Activated CD4-positive, alpha-beta T cell treated with anti-CD3 and anti-CD28 coated beads, Interleukin-2, amount 50 U/mL, for 24 hours (primary cell): ENCODE measurements at places on chromosomes 16 and 17.

- no peak for DNase-seq
Measured at GRCh38 chr16:74568961-74569631, 37.8 kb downstream of the GLG1 start.

DNA sequence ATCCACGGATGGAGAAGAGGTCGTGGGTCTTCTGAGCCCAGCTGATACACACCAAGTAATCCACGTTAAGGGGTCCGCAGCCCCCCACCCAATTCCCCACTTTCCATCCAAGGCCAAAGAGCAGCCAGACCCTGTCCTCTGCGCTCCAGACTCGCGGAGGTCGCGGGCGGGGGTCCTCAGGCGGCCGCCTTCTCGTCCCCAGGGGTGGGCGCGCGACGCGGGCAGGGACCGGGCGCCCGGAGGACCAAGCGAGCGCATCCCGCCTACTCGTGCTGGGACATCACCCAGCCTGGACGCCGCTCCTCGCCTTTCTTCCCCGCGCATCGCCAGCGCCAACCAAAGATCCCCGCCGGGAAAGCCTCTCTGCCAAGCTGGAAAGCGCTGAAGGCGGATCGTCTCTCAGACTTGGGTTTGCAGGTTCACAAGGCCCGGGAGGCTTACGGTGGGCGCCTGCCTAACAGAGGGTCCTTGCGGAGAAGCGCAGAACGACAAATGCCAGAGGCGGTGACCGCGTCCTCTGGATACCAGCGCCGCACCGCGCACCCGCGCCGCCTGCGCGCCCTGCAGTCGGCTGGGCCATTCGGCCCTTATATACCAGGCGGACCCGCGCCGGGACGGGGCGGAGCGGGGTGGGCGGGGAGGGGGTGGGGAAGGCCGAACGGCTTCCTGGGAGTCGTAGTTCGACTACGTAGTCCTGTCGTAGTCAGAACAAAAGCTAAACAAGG is 471.6 kb downstream of the SOX9 start:
- DNase-seq = peak; percentile 24

GRCh38 chr17:18025241-18025944 is 13.6 kb downstream of the ATPAF2 start:
- DNase-seq = no peak

GRCh38 chr17:81962499-81963441 is 1.8 kb upstream of the NOTUM start:
- no peak for DNase-seq

- no peak for DNase-seq
Measured at GRCh38 chr17:64653325-64653984, 8.7 kb downstream of the SMURF2 start.

DNA sequence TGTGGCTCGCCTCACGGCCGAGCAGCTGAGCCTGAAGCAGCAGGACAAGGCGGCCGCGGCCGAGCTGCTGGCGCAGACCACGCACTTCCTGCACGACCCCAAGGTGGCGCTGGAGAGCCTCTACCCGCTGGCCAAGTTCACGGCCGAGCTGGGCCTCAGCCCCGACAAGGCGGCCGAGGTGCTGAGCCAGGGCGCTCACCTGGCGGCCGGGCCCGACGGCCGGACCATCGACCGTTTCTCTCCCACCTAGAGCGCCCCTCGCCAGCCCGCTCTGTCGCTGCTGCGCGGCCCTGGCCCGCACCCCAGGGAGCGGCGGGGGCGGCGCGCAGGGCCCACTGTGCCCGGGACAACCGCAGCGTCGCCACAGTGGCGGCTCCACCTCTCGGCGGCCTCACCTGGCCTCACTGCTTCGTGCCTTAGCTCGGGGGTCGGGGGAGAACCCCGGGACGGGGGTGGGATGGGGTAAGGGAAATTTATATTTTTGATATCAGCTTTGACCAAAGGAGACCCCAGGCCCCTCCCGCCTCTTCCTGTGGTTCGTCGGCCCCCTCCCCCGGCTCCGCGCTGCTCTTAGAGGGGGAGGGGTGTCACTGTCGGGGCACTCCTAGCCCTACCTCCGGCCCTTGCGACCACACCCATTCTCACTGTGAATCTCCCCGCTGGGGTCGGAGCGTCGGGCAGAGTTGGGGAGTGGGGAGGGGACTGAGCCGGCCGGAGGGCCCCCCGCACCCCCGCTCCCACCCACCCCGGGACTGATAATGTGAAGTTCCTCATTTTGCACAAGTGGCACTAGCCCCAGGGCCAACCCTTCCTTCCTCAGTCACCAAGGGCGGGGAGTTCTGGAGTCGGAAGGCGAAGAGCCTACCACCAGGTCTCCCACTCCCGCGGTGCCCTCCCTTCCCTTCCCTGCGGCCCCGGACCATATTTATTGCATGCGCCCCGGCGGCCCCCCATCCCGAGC is 4.0 kb downstream of the HIC1 start:
- no peak for DNase-seq

DNA sequence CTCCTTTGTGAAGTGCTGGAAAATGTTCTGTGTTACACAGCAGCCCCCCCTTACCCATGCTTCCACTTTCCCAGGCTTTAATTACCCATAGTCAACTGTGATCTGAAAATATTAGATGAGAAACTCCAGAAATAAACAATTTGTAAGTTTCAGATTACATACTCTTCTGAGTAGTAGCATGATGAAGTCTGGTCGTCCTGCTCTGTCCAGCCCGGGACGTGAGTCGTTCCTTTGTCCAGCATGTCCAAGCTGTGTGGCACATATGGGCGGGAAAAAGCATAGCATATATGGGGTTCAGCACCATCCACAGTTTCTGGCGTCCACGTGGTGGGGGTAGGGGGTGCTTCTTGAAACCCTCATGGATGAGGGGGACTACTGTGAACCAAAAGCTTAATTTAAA is 83.5 kb downstream of the BANP start:
- DNase-seq = no peak

- DNase-seq = no peak
Measured at GRCh38 chr16:1681032-1681431, 3.0 kb downstream of the JPT2 start.

DNA sequence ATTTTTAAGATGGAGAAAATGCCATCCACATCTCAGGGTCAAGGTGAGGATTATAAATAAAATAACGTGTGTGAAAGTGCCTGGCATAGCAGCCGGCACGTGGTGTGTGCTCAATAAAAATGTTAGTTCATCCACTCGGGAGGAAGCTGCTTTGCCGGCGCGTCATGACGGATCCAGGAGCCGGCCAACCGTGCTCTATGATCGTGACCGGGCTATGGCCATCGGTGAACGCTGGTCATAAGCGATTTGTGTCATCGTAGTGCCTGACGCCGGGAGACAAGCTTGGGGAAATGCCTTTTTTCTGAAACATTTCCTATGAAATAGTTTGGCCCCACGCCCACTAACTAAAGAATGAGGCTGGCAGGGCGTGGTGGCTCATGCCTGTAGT is 74.0 kb downstream of the CMC2 start:
- no peak for DNase-seq

GRCh38 chr17:7576432-7576937 is 3.0 kb upstream of the CD68 start:
- DNase-seq = no peak

DNA sequence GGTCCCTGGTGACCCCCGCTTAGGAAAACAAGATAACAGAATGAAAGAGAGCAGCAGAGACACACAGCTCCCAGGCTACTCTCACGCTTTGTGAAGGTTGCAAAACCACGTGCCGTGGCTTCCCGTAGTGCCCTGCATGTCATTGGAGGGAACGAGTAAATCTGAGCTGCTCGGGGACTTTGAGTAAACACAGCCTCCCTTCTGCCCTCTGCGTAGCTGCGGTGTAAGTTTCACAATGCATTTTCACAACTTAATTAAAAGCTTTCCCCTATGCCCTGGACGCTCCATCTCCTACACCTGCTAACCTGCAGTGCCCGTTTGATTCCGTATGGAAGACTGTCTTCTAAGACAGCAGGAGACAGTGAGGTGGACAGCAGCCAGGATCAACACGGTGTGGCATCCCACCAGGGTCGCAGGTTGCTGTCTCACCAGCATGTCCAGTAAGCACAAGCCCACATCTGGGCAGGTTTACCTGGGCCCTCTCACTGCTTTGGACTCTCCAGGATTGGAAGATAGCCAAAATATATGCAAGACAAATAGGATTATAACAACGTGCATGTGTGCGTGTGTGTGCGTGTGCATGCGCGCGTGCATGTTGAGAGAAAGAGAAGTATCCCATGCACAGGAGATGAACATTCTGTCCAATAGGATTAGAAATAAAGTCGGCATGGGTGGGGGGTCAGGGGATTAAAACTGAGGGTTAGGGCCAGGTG is 116.4 kb upstream of the RCVRN start:
- no peak for DNase-seq

GRCh38 chr17:15398291-15398690 is 56.9 kb upstream of the TEKT3 start:
- no peak for DNase-seq

- DNase-seq = no peak
Measured at GRCh38 chr16:4426021-4426684, 485 bp downstream of the DNAJA3 start.
